RKO (cell line): ENCODE measurements at places on chromosomes 16 and 17.
A peak's percentile ranks its signal among the peaks of the same experiment; 100 is the strongest.

- DNase-seq = no peak
Observed at GRCh38 chr17:17815062-17815406, 21.8 kb downstream of the SREBF1 start.

- DNase-seq = no peak
Observed at GRCh38 chr17:75825748-75826370, 18.3 kb downstream of the UNC13D start.

DNA sequence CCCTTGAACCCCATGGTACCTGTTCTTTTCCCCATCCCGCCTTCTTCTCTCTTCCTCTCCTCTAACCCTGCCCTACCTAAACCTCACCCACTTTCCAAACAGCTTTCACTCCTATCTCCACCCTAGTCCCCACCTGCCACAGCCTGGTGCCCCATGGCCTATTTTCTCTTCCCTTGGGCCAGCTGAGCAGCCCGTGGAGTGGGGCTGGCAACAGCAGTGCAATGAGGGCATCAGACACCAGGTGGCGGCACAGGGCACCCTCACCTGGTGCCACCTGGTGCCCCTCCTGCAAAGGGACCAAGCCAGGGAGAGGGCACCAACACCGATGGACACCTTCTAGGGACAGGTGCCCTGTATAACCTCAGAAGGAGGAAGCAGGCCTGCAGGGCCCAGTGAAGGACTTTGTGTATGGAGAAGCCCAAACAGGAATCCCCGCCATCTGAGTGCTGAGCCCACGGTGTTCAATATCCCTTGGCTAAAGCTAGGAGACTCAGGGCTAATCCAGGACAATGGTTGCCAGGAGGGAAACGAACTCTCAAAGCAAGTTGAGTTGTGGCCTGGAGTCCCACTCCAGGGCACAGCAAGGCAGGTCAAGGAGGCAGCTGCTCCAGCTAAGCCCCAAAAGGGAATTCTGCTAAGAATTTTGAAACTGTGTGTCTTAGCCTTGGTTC, 4.0 kb upstream of the ABCC3 start:
- DNase-seq = no peak

- no peak for DNase-seq
Observed at GRCh38 chr16:66596986-66597848, 7.3 kb upstream of the CMTM3 start.

GRCh38 chr17:58970609-58971450, 135.8 kb downstream of the TRIM37 start:
- DNase-seq = peak; percentile 74

DNA sequence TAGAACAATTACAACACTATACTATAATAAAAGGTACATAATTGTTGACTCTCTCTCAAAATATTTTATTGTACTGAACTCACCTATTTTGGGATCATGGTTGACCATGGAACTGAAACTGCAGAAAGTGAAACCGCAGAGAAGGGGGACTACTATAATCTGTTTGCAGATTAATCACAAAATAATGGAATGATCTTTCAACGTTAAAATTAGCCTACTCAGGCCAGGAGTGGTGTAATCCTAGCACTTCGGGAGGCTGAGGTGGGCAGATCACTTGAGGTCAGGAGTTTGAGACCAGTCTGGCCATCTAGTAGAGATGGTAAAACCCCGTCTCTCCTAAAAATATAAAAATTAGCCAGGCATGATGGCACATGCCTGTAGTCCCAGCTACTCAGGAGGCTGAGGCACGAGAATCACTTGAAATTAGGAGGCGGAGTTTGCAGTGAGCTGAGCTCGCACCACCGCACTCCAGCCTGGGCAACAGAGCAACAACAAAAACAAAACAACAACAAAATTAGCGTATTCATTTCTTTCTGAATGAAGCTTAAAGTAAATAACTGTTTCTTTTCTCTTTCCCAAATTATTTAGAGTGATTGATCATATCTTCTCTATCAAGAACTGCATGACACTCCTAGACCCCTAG, 45.6 kb downstream of the IKZF3 start:
- DNase-seq = no peak

DNA sequence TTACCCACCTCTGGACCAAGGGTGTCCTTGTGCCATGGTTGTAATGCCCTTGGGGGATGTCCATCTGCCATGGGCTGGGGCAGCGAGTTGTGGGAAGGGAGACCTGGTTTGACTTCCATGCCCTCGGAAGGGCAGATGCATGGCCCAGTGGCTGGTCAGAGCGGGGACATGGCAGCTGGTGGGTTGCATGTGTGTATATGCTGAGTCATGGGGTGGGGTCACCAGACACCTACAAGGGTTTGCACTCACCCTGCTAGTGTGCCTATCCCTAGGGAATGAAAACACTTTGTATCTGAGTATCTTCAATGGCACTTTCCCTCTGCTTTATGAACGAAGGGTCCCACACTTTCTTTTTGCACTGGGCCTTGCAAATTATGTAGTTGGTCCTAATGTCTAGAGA, 10.6 kb upstream of the HNF1B start:
- DNase-seq = no peak
